Stimulated activated CD8-positive, alpha-beta memory T cell treated with anti-CD3 and anti-CD28 coated beads, Interleukin-4, amount 100 ng/mL, for 1 hour (primary cell): ENCODE measurements at places on chromosomes 3 and 15.

GRCh38 chr15:90336705-90337141 lies 15.4 kb upstream of the ZNF774 start:
- no peak for DNase-seq

- no peak for DNase-seq
Measured at GRCh38 chr3:64344721-64345207, 119.5 kb upstream of the PRICKLE2 start.

GRCh38 chr15:89179966-89180875 lies 41.2 kb downstream of the RLBP1 start:
- DNase-seq = no peak

- DNase-seq = no peak
Measured at GRCh38 chr15:70217226-70218160, 119.8 kb upstream of the TLE3 start.

GRCh38 chr3:171747223-171747920 lies 62.9 kb downstream of the PLD1 start:
- DNase-seq = no peak

GRCh38 chr15:89670971-89671560 lies 8.1 kb downstream of the PLIN1 start:
- no peak for DNase-seq

- no peak for DNase-seq
Measured at GRCh38 chr3:42376344-42376798, 34.0 kb downstream of the LYZL4 start.

GRCh38 chr3:9416139-9416780 lies 18.8 kb downstream of the SETD5 start:
- DNase-seq = no peak

GRCh38 chr15:65638681-65639089 lies 16.9 kb downstream of the SLC24A1 start:
- no peak for DNase-seq

GRCh38 chr3:11989383-11990038 lies 14.7 kb upstream of the SYN2 start:
- DNase-seq = no peak

DNA sequence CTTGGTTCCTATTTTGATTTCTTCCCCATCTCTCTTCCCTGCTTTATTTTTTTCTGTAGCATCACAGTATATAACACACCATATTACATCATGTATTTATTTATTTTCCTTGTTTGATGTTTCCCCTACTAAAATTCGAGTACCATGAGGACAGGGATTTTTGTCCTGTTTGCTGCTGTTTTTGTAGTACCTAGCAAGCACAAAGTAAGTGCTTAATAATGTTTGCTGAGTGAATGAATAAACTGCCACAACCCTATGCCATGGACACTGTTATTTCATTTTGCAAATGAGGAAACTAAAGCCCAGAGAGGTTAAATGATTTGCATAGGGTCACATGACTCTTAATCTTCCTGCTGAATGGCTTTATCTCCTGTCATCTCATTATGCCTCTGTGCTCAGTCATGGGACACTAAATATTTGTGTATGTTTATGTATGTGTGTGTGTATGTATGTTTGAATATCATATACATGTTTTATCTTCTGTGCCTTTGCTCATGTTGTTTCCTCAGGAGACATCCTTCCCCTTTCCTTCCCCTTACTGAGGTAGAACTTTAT lies 26.1 kb upstream of the MGA start:
- no peak for DNase-seq
